Effector memory CD4-positive, alpha-beta T cell (primary cell): ENCODE measurements at places on chromosomes 1 and 21.

- H3K36me3 ChIP-seq, result no peaks in the 10 kb centered on the region
- H3K4me3 ChIP-seq, result no peak overlapping the region
- no peaks in the 10 kb centered on the region for H3K27me3 ChIP-seq
- no peak overlapping the region for H3K27ac ChIP-seq
Observed at GRCh38 chr1:159088050-159088449, 11.5 kb upstream of the AIM2 start.

DNA sequence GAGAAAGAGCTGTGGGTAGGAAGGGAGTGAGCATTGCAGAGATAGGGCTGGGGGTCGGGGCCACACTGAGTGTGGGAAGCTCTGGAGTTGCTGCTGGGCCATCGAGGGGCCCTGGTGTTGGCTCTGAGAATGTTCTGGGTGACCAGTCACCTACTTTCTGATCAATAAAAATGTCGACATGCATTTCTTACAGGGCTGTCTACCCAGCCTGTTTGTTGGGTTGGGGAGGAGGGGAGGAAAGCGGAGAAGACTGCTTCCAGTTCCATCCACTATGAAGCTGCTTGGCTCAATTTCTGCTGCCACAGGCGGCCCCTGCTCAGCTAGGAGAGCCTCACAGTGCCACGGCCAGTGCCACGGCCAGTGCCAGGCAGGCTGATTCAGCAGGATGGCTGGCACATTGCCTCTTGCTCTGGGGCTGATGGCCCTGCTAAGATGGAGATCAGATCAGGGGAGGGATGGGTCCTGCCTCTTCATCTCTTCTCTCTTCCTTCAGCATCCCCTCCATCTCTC lies 3.0 kb upstream of the PADI3 start:
- no peaks in the 10 kb centered on the region for H3K27me3 ChIP-seq
- no peaks in the 10 kb centered on the region for H3K4me1 ChIP-seq
- DNase-seq, result no peak
- no peaks in the 10 kb centered on the region for H3K36me3 ChIP-seq
- no peak overlapping the region for H3K27ac ChIP-seq

DNA sequence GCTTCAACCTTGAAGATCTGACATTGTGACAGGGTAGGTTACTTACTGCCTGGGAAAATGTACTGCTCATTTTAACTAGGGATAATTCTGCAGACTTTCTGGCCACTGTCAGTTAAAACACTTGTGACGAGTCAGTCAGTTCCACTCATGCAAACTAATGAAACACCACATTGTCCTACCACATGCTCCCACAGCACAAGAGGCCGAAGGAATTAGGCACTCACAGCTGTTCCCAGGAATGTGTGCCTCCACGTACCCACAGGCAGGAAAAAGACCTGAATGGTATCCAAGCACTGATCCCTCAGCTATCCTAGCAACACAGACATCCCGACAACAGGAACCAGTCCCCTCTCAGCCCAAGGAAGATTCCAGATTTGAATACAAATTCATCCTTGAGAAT lies 12.3 kb downstream of the BCAR3 start:
- no peaks in the 10 kb centered on the region for H3K36me3 ChIP-seq
- no peak overlapping the region for H3K27ac ChIP-seq
- no peaks in the 10 kb centered on the region for H3K27me3 ChIP-seq
- no peaks in the 10 kb centered on the region for H3K4me1 ChIP-seq

DNA sequence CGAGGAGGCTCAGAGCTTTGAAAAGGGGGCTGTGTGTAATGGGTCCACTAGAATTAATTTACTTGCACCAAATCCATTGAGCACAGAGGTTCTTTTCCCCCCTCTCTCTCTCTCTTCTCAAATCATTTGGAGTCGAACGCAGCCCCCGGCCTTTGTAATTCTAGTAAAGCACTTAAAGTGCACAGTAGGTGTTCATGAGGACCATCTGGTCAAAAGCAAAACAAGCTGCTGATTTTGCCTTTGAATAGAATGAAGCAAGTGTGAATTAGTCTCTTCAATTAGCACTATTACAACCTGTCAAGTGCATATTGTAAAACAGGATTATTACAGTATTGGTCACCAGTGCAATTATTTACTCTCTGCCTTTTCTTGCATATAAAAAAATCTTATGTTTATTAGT lies 259.9 kb downstream of the FAF1 start:
- no peak overlapping the region for H3K27ac ChIP-seq
- H3K27me3 ChIP-seq, result no peaks in the 10 kb centered on the region
- H3K4me3 ChIP-seq, result no peak overlapping the region
- DNase-seq, result no peak

DNA sequence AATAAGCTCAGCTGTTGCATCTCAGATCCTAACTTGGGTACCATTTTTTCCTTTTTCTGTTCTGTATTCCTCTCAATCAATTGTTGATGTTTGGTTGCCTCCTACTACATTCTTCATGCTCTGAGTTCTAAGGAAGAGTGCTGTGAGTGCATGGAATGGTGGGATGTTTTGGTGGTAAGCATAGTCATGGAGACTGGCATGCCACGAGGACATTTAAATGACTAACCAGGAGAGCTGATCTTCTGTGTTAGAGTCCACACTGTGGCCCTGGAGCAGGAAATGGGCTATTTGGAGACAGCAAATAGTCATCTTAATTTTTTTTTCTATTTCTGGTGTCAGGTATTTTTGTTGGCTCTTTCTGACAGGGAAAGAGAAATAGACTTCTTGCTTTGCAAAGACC lies 69.5 kb upstream of the HSD17B7 start:
- DNase-seq, result no peak
- H3K4me3 ChIP-seq, result no peak overlapping the region
- H3K27me3 ChIP-seq, result no peaks in the 10 kb centered on the region
- no peaks in the 10 kb centered on the region for H3K36me3 ChIP-seq
- H3K27ac ChIP-seq, result no peak overlapping the region

GRCh38 chr1:197307136-197307535 lies 39.1 kb downstream of the CRB1 start:
- DNase-seq, result no peak
- H3K4me1 ChIP-seq, result no peaks in the 10 kb centered on the region
- no peaks in the 10 kb centered on the region for H3K27me3 ChIP-seq
- no peak overlapping the region for H3K27ac ChIP-seq

DNA sequence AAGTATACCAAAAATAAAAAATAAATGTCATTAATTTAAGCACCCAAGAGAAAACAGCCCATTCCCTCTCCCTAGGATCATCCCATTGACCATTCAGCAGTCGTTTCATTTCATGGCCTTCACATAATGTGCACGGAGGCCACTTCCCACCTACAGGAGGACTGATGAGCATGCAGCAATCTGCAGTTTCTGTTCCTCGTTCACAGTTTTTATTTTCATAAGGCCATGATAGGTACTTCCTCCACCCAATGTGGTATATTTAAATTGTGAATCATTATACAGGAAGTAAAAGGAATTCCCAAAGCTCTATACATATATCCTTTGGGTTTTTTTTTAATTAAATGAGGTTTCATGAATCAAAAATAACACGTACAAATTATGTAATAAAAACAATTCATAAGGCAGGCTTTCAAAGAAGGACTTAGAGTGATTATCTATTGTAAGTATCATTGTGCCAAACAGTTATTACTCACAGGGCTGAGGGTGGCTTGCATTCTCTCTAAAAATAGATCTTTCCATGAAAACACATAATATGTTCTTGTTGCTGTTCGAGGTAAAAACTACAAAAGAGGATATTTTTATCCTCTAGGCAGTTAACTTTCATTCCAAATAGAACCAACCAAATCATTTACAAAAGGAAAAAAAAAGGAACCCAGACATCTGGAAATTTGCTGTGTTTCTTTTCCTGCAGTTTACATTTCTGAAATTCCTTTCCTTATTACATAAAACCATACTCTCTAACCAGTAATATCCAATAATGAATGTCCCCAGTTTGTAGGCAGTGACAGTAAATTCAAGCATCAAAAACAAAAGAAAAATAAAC lies 27.5 kb upstream of the SLC44A3 start:
- DNase-seq, result no peak
- no peaks in the 10 kb centered on the region for H3K27me3 ChIP-seq
- no peaks in the 10 kb centered on the region for H3K4me1 ChIP-seq
- no peak overlapping the region for H3K4me3 ChIP-seq
- no peak overlapping the region for H3K27ac ChIP-seq

DNA sequence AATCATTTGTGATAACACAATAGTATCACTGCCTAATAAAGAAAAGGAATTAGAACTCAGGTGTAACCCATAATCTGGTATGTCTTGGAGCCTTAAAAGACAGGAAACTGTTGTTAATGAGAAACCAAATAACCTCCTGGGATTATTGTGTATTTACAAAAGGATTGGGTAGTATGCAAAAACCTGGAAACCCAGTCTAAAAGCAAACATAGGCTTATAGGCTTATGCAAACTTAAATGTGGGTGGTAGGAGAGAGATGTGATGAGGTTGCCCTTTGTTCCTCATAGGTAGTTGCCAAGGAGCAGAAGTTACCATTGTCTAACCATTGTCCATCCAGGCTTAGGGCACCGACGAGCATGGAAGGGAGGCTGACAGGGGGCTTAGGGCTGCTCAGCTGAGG lies 165.8 kb downstream of the AK5 start:
- no peak overlapping the region for H3K4me3 ChIP-seq
- H3K27ac ChIP-seq, result no peak overlapping the region
- H3K27me3 ChIP-seq, result no peaks in the 10 kb centered on the region

DNA sequence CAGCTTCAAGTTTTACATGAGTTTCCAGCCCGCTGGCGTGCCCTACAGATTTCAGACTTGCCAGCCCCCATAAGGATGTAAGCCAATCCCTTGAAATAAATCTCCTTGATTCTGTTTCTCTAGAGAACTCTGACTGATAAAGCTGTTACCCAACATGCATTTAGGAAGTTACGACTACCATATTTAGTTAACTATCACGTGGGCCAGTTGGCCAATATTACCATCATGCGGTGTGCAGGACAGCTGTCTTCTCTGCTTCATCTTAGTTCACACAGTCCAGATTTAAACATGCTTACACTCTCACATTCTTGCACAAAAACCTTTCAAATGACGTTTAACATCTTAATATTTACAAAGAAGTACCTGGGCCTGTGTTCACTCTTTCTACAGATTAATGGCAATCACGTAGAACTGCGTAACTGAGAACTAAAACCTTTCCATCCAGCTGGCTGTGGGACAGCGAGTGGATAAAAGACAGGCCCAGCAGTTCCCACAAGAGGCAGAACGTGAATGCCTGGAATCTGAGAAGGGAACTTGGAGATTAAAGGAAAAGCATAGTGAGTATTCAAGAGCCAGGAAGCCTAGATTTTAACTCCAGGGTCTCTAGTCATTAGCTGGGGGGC lies 20.8 kb downstream of the FAM177B start:
- no peak for DNase-seq
- peaks cover 4% of the 10 kb centered on the region for H3K27me3 ChIP-seq
- no peak overlapping the region for H3K27ac ChIP-seq
